K562 (cell line): ENCODE measurements at places on chromosomes 6 and 20. TPM values are rescaled to one million over a fixed set of nuclear protein-coding genes. Genes with fewer than 3 reads are reported as not detected.
A peak's percentile ranks its signal among the peaks of the same experiment; 100 is the strongest.

- DNase-seq = no peak
Measured at GRCh38 chr20:33727806-33728205, 4.0 kb upstream of the ZNF341 start.

- DNase-seq = no peak
Measured at GRCh38 chr6:42509256-42509655, 54.6 kb upstream of the UBR2 start.

DNA sequence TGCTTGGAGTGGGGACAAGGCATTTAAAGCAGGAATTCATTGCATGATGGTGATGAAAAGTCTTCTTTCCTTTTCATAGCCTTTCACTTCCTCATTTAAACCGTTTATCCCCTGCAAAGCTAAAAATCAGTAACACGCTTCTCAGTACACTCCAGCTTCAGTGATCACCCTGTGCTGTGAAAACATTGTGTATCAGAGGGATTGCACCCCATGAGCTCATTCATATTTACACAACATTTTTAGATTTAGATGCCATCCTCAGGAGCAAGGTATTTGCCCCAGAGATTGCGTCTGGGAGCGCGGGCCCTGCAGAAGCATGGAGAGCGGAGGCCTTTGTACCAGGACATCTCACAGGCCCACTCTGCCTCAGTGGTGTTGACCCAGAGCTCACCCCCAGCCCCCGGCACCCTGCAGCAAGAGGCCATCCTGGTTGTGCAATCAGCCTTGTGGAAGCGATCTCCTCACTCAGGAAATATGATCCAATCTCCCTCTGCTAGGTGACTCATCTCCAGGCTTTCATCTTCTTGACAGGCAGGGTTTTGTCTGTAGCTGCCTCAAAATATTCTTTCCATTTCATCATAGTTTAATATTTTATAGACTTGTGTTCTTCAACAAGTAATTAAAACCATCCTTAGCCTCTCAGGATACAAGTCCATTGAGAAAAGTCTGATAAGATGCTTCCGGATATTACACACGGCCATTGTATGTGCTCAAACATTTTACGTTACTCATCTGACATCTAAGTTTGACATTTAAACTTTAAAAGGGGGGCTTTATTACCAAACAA, 38.9 kb upstream of the THBS2 start:
- no peak for DNase-seq

DNA sequence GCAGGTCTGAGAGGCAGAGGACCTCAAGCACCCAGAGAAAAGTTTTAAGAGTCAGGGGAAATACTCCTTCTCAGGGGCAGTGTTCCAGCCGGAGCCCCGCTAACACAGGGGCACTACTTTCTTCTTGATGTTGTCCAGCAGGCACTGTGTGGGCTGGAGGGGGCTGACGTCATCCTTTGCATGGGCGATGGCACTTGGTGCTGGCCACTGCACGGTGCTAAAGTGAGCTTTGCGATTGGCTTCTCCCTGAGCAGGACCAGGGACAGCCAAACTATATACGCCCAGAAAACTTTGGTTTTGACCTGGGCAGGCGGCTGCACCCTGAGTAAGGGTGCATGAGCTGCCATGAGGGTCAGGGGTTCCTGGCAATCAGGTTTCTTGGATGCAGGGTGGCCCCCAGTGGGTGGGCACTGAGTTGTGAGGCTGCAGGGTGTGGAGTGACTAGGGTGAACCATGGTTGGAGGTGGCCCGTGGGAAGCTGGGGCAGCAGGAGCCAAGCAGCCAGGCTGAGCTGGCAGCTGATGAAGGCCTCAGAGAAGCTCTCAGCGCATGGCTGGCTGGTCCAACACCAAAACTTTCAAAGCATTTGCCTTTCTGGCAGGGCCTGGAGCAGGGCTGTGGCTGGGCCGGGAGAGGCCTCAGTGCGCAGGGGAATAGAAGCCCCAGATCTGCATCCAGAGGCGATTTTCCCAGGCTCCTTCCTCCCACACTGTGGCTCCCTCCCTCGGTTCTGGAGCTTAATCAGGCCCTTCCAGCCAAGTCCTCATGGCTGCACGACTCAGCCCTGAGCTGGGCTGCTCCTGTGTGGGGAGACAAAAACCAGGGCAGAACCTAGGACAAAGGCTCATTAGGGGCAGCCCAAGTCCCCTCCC, 18.3 kb downstream of the MRPS18A start:
- peak; percentile 40 for DNase-seq

- no peak for DNase-seq
Measured at GRCh38 chr6:25960734-25961133, 1.9 kb upstream of the TRIM38 start.

- no peak for DNase-seq
Measured at GRCh38 chr6:135902756-135903331, 51.3 kb downstream of the PDE7B start.

DNA sequence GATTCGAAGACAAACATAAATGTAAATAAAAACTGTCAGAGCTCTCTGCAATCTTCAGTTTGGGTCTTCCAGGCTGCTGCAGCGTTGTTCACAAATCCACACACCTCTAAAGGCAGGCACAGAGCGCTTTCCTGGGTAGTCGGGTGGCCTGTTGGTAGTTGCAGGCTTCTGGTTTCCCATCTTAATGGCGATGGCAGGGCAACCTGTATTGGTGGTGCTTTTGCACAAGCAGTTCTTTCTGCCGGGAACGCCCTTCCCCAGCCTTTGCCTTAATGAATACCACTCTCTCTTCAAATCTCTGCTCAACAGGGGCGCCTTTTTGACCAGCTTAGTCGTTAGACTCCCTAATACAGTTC, 723 bp upstream of the IFT52 start:
- peak; percentile 40 for DNase-seq

- DNase-seq = no peak
Measured at GRCh38 chr6:79543886-79544285, 6.7 kb upstream of the LCA5 start.

Gene CCN2
- 0.40 and 0.51 TPM in 2 replicates for total RNA-seq

Gene CTCFL
- 122 and 124 TPM in 2 replicates for total RNA-seq

Gene C2
- total RNA-seq = 1.1 and 1.2 TPM in 2 replicates
